ENCODE measurements at places on chromosomes 12 and 14.

- DNase-seq = peak; percentile 54
These were observed 43.2 kb downstream of the KRT80 start for GRCh38 chr12:52148464-52149181.

DNA sequence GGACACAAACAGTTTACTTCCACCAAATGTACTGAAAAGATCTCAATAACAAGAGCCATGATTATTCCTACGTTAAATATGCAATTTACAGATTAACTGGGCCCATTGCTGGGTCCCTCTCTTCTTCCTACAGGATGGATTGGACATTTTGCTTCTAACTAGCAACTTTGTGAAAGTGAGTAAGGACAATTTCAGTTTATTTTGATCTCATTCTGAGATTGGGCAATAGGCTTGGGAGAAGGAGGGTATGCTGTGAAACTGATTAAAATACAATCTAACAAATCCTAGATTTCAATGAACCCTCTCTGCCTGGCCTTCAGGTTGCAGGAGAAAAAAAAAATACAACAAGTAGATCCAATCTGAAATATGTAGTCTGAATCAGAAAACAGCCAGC lies 121.5 kb downstream of the PRKD1 start:
- DNase-seq = no peak

DNA sequence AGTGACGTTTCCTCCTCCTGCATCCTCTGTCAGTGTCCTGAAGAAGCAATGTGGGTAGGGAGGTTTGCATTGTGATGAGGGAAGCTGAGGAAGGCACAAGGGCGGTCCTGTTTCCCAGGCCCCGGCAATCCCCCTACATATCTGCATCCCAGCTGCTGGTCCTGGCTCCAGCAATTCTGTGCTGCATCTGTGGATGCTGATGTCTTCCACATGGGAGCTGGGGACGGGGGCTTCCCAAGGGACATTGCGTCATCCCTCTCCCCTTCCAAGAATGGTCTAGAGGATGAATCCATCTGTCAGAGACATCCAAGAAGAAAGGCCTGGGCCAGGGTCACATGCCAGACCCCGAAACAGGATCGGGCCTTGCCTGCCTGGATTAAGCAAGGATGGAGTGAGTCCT lies 52.1 kb downstream of the TSPAN11 start:
- no peak for DNase-seq

- peak; percentile 46 for DNase-seq
These were observed 648 bp upstream of the AKAP5 start for GRCh38 chr14:64464651-64465050.

- DNase-seq = peak; percentile 84
These were observed 10.5 kb downstream of the RASSF9 start for GRCh38 chr12:85825746-85826145.

- DNase-seq = peak; percentile 81
These were observed 24.1 kb downstream of the KLRD1 start for GRCh38 chr12:10331642-10332239.

DNA sequence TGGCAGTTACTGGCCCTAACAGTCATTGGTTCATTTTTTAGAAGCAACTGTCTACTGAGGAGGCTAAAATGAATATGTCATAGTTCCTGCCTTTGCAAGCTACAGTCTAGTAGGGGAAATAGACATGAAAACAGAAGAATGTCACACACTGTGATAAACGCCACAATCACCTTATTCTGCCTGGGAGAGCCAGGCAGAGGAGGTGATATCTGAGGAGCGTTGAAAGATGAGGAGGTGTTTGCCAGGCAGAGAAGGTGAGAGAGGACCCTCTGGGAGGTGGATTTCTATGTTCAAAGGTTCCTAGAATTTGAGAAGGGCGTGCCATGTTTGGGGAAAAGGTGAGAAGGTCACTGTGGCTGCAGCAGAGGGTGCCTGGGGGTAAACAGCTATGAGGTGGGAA lies 185.7 kb downstream of the PAX9 start:
- no peak for DNase-seq

DNA sequence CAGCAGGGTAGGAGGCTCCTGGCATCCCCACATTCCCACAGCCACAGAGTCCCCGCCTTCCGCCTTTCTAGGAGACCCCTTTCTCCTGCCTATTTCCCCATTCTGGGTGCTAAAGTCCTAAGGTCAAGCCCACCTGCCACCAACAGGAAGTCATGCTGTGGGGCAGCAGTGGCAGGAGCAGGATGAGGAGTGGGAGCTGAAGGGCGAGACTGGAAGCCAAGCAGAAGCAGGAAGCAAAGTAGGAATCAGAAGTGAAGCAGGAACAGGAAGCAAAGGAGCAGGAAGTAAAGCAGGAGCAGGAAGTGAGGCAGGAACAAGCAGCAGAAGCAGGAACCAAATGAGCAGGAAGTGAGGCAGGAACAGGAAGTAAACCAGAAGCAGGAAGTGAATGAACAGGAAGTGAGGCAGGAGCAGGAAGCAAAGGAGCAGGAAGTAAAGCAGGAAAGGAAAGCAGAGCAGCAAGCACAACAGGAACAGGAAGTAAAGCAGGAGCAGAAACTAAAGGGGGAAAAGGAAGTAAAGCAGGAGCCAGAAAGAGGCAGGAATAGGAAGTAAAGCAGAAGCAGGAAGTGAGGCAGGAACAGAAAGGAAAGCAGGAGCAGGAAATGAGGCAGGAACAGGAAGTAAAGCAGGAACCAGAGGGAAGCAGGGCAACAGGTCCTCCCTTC lies 38.3 kb upstream of the RIMBP2 start:
- DNase-seq = no peak

DNA sequence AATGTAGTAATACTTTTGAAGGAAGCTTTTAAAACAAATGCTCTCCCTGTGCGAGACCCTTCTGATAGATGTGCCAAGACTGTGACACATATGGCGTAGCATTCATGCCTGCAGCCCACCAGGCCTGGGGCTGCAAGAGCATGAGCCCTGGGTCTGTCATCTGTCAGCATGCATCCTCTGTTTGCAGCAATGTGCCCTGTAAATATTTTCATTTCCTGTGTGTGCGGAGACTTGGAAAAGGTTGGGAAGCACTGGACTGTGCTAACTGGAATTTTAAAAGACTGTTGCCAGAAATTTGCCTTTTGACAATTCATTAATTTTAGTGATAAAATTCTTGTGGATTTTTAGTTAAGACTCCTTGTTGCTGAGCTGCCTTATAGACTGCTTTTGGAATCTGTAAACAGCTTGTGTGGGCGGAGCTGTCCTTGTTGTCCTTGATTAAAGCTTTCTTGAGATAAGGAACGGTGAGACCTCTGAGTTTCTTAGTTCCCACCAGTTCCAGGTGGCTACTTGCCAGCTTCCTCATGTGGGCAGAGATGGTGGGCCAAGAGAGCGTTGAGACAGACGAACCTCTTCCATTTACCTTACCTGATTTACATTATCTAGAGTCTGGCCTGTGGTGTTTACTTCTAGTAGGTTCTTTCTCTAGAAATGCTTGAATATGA lies 23.4 kb downstream of the MARK3 start:
- no peak for DNase-seq

DNA sequence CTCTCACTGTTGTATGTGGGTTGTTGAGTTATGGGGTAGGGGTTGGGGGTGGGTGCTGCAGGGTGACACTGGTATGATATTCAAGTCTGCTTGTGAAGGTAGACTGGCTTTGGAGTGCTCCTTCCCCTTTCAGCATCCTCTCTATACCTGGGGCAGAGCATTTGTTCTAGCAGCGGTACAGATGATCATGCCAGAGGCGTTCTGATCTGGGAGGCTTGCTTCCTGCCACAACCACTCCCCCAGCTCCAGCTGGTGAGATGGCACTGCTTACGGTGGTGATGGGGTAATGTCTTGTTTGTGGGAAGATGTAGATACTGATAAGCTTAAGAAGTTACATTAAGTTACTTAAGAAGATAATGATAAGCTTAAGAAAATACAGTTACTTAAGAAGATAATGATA lies 131.8 kb downstream of the ERC1 start:
- DNase-seq = no peak

DNA sequence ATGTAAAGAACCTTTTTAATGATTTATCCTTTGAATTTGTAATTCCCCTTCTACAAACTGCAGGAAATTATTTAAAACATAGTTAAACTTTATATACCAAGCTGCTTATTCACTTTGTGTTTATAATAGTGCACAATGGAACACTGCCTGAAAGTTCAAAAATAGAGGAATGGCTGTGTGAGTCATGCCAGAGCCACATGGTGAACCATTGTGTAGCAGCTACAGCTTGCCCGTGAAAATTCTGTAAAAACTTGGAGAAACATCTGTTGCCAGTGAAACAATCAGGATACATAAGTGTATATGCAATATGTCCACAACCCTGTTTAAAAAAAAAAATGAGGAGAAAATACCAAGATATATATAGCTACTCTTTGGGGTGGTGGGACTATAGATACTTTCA lies 59.5 kb downstream of the VEZT start:
- no peak for DNase-seq

DNA sequence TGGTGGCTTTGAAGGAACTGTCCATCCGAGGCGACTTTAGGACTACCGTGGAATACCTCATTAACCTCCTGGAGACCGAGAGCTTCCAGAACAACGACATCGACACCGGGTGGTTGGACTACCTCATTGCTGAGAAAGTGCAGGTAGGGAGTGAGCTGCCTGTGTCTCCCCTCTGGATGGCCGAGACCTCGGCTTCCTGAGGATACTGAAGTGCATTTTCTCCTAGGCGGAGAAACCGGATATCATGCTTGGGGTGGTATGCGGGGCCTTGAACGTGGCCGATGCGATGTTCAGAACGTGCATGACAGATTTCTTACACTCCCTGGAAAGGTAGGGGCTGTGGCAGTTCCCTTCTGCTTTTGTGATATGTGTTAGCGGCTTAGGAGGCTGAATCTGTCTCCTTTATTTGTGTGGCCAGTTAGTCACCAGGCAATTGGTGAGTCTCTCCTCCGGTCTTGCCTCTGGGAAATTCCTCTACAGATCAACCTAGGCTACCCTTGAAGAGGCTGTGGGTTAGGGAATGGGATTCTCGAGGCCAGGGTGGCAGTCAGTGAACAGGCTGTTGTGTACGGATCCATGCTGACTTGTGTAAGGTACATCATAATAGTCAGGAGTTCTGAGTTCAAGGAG lies 75.3 kb downstream of the ACACB start:
- DNase-seq = no peak

DNA sequence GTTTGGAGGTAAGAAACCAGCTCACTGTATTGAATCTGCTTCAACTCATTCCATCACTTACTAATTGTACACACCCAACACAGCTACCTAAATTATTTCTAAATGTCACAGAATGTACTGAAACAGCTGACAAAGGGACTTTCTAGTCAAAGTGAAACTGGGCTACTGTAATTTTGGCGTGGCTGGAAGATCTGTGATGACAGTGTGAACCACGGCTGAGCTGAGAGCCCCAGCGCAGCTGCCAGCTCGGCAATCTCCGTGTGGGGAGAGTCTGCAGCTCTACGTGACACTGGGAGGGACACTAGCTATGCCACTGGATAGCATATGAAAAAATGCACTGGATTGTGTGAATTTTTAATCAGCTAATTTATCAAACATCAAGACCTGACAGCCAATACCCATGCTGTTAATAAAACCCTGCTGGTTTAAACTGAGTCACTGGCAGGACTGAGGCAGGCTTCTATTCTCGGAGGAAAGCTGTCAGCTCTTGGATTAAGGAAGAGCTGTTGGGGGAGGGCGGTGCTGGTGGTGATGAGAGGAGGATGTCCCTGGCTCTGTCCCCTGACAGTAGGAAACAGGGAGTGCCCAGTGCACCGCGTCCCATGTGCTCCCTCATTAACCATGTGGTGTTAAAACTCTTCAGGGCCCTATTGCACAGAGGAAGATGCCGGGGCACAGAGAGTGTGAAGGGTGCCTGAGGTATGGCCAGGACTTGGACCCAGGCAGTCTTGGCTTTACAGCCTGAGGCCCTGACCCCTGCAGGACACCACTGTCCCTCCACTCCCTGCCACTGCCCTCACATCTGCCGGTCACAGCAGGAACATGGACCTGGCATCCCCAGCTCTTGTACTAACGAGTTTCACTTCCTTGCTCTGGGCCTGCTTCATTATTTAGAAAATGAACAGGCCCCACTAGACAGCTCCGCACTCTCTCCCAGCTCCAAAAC lies 13.3 kb downstream of the SLC15A4 start:
- DNase-seq = no peak

GRCh38 chr14:60563113-60563512 lies 54.2 kb downstream of the SIX6 start:
- no peak for DNase-seq

DNA sequence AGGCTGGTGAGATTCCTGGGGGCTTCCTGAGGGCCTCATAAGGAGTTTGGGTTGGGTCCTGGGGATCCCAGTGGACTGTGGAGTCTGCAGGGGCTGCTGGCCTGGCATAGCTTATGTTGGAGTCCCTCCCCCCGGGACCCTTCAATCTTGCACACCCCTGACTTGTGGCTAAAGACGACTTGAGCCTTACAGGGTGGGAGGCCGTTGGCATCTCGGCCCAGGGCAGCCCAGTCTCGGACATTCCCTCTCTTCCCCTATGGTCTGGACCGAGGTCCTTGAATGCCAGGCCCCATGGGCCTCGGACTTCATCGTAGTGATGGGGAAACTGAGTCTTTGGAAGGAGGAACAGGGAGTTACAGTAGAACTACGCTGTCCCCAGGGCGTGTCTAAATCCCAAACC lies 12.5 kb downstream of the RTL1 start:
- no peak for DNase-seq

GRCh38 chr14:96849733-96850132 lies 52.6 kb downstream of the VRK1 start:
- no peak for DNase-seq

DNA sequence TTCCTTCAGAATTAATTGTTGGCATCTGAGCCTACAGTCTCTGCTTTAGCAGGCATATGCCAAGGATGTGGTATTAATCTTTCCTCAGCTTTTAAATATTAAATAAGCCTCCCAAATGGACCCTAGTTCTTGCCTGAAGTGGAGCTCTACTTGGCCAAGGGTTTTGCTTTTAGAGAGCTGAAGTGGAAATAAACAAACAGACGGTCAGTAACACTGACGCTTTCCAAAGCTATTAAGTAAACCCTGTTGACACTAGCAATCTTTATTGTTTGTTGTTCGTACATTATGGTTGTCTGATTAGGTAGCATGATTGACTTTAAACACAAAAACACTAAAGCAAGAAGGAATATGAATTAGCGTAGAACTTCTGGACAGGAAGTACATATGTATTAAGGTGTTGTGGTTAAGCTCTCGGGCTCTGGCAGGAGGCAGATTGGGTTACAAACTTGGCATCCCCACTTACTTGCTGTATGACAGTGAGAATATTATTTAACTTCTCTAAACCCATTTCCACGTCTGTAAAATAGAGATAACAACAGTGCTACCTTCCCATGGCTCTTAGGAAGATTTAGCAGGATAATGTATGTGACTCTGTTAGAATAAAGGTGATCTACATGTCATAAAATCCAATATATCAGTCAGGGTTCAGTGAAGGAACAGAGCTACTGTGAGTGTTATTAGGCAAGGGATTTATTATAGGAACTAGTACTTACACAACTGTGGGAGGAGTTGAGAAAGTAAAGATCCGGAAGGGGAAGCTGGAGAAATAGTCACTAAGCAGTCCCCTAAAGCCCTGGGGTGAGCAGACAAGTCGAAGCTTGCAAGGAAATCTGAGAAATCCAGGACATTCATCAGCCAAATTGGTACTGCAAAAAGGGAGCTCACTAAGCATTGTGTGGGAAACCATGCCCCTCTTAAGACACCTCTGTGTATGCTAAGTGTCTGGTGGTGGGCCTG lies 92.2 kb upstream of the ATF7IP start:
- no peak for DNase-seq
